Activated effector memory CD4-positive, alpha-beta T cell treated with anti-CD3 and anti-CD28 coated beads, Interleukin-2, amount 50 U/mL, for 16 hours (primary cell): ENCODE measurements at places on chromosomes 4 and X.

GRCh38 chr4:21139327-21139726 lies 439.1 kb downstream of the PACRGL start:
- DNase-seq, result no peak

DNA sequence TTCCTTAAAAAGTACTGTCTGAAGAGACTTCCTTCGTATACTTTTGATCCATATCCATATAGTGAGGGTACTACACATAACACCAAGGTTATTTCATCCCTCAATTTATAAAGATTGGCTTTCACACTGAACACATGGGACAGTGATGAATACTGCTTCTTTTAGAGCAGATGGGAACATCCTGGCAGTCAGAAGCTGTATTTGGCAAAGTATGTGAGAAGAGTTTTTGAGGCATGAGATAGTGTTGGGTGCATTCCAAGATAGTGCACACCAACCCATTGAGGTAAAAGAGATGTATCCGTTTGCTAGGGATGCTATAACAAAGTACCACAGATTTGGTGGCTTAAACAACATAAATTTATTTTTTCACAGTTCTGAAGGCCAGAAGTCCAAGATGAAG lies 141.1 kb downstream of the MOSPD2 start:
- DNase-seq, result no peak

DNA sequence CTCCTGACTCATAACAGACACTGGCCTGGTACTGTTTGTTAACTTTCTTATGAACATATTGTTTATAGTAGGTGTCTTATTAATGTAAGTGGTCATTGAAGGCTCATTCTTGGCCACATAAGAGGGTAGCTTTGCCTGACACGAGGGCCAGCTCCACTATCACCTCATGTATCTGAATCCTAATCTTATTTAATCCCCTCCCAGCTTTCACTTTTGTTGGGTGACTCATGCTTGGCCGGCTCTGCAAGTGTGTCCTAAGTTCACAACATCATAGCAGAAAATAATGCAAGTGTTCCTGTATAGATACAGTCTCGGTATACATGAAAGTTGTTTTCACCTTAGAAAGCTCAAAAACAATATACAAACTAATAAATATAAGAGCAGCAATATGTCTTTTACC lies 283.8 kb downstream of the IQCM start:
- DNase-seq, result no peak

DNA sequence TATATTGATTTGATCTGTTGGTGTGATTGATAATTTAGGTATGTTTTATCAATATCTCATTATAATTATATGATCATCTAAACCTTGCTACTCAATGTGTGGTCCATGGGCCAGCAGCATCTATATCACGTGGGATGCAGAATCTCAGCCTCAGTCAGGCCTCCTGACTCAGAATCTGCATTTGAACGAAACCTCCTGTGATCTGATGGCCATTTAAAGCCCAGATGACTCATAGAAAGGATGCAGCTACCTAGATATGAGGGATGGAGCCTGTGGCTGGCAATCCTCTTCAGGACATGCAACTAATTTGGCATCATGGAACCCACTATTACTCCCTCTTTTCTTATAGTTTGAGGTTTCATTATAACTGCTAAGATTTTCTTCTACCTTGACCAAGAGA lies 11.3 kb upstream of the CHRNA9 start:
- no peak for DNase-seq

- no peak for DNase-seq
These were observed 844.0 kb upstream of the FRG1 start for GRCh38 chr4:189096717-189097116.

DNA sequence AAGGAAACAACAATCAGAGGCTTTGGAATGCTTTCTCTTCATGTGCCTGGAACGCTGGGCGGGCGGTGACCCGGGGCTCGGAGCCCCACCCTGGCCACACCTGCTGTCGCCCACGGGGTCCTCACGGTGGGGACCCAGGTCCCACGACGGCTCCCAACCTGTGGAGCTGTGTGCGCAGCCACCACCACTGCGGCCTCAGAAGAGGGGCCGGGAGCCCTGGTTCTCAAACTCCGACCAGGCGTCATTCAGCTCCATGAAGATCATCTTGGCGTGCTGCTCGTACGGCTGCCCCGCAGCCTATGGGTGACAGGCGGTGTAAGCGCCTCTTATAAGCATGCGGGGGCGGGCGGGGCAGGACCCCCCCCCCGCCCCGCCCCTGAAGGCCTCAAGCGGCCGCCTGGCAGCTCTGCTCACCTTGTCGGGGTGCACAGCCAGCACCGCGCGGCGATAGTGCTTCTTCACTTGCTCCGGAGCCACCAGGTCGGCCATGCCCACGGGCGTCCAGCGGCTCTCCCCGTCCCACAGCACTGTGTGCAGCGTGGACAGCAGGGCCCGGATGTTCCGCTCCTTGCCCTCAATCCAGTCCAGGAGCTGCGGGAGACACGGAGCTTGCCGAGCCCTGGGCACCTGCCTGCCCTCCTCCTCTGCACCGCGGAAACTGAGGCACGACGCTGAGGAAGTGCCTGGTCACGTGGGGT lies 23.7 kb upstream of the CPLX1 start:
- DNase-seq, result no peak

DNA sequence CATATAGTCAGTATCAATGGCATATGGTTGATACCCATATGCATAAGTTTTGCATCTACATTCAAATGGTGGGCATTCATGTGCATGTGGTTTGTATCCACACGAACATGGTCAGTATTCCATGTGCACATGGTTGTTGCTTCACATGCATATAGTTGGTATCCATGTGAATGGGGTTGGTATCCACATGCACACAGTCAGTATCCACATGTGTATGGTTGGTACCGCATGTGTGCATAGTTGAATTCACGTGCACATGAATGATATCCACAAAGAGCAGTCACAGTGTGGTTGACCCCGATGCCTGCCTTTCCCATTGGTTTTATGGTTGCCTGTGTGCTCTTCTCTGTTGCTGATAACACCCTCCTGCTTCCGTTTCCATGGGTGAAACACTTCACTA lies 427.9 kb downstream of the STIM2 start:
- DNase-seq, result no peak

DNA sequence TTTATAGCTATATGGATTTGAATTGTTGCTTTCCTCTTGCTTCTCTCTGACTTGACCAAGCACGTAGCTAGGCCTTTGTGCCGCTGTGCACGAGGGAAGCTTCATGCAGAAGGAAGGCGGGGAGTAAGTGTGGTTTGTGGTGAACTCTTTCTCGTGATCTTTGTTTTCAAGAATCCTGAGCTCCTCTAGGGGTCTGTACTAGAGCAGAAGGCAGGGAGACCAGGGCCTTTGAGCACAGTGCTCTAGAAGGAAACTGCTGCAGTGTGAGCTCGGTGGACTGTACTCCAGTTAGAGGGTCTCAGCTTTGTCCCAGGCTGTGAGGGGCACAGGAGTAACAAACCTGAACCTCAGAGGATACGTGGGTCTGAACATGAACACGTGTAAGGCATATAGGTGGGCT lies 49.0 kb downstream of the AGA start:
- DNase-seq, result no peak

GRCh38 chr4:80239480-80240150 lies 26.8 kb upstream of the FGF5 start:
- no peak for DNase-seq

- DNase-seq, result no peak
These were observed 52.4 kb downstream of the EDNRA start for GRCh38 chr4:147533331-147533730.

- DNase-seq, result no peak
These were observed 85.6 kb upstream of the KIT start for GRCh38 chr4:54572152-54572542.

GRCh38 chrX:150465881-150466775 lies 102.3 kb upstream of the MTM1 start:
- DNase-seq, result no peak

DNA sequence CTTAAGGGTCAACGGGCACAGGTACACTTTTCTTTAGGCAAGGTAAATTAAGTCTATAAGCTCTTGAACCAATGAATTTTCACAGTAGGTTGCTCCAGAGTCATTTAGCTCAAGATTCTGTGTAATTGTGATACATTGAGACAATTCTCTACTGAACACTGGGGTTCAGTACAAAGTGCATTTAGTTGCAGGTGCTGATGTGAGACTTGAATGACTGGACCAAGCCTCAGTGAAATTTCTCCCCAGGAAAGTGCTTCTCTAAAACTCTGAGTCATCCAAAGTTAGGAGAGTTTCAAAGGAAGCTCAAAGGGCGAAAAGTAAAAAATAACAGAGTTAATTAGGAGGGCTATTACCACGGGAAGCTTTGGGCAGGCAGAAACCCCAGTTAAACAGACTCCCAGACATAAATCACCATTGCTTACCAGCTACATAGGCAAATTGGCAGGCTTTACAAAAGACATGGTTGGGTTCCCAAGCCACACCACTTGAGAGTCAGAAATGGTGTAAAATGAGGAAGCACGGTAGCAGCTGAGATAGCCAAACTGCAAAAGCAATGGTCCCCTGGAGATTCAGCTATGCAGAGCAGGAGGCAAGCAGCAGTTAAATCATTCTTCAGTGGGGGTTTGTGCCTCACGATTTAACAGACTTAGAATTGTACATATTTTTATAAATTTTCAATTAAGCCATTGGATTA lies 202.6 kb downstream of the PCDH19 start:
- no peak for DNase-seq

- no peak for DNase-seq
These were observed 71.6 kb downstream of the FAM114A1 start for GRCh38 chr4:38939165-38939564.

- DNase-seq, result no peak
These were observed 38.9 kb downstream of the SAT1 start for GRCh38 chrX:23821847-23822246.

- DNase-seq, result no peak
These were observed 213.6 kb downstream of the CPE start for GRCh38 chr4:165592386-165592785.

DNA sequence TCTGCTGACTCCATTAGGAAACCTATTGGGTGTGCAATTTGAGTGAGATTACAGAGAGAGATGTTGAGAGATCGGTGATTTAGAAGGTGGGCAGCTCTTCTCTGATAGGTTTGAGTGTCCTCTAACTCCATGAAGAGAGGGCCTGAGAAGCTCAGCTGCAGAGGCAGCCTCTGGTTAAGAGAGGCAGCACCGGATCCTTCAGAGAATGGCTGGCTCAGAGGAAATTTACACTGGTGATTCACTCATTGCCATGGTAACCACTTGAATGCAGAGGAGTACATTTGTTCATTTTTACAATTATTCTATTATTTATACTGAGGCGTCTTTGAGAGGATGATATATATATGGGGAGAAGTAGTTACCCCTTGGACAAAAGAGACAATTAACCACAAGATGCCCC lies 171.7 kb downstream of the PDGFRA start:
- no peak for DNase-seq

GRCh38 chr4:90845777-90846176 lies 718.6 kb downstream of the CCSER1 start:
- no peak for DNase-seq

DNA sequence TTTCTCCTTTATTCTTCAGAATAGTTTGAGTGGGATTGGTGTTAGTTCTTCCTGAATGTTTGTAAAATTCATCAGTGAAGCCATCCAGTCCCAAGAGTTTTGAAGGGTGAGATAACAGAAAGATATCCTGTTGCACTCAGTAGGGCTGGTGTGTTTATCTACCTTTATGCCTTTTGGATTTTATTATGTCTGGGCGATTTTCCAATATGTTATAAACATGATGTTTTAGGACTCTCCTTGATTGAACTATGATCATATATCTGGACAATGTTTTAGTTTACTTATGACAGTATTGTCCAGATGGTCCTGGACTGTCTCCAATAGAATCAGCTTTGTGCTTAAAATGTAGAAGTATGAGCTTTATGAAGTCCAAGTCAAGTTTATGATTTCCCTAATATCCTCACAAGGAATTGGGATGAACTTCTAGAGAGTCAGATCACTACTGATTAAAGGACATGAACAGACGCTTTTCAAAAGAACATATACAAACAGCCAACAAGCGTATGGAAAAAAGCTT lies 77.6 kb upstream of the ITM2A start:
- no peak for DNase-seq

DNA sequence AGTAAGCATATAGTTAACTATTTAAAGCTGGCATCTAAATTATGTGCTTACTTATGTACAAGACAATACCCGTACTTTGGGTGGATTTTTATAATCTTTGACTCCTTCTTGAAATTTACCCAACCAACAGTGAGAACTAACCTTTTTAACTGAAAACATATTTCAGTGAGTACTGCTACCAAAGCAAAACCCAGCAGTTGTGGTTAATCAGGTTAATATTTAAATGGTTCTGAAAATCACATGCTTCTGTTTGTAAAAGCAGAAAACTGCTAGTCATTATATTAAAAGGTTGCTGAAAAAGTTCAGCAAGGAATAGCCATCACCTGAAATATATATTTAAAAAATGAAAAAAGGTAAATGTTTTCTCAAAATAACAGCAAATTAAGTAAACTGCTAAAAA lies 20.0 kb downstream of the UBE2D3 start:
- DNase-seq, result no peak

GRCh38 chr4:105709081-105709450 lies 482 bp downstream of the GSTCD start:
- DNase-seq, result no peak

- DNase-seq, result no peak
These were observed 54.1 kb downstream of the GAB1 start for GRCh38 chr4:143390764-143391163.

DNA sequence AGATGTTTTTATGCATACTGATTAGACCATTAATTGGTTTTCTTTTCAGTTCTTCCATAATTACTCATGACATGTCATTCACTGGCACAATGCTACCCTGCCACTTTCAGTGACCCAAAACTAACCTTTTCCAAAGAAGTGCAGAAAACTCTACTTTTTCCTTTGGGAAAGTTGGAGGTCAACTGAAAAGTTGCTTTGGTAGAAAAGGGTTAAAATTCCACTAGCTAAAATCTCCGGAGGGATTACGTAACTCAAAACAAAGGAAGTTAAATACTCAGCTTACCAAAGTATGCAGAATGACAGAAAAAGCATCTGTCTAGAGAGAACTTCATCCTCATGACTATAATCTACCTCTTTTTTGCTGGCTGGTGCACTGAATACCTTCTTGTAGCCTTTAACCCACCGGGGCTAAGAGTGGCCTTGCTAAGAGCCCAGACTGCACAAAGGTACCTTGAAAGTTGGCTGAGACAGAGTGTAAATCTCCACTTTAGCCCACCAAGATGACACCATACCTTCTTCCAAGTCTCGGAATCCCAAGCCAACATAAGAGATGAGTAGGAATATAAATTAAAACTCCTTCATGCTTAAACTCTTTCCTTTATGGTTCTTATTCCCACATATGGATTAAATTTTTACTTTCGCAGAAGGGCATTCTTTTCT lies 1099.5 kb upstream of the INTU start:
- DNase-seq, result no peak

GRCh38 chr4:180766944-180767729 lies 1476.1 kb upstream of the TENM3 start:
- DNase-seq, result no peak

- no peak for DNase-seq
These were observed 49.0 kb upstream of the CXorf51A start for GRCh38 chrX:146863566-146863965.

- no peak for DNase-seq
These were observed 262.1 kb upstream of the NR3C2 start for GRCh38 chr4:148704291-148704690.

- no peak for DNase-seq
These were observed 95.5 kb downstream of the SOWAHB start for GRCh38 chr4:76802236-76803021.
